ENCODE measurements at places on chromosomes 12 and 14.

DNA sequence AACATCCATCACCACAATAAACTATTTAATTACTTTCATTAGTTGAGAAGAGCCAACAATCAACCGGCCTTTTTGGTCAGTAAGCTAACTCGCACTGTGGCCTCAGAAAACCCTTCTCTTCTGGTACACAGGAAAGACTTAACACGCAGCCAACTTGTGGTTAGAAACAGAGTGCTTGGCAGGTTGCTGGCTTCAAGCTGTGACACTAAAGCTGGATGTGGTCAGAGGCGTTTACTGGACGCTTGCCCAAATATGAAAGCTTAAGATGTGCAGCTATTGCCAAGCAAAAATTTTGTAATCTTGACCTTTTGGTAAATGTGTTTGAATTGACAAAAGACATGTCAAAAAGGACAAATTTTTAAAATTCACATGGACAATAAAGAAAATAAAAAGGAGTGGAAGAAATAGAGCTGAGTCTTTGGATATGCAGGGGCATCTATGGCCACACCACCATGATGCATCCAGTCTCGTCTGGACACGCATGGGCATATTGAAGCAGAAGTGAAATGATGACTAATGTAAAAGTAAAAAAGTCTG, 2.6 kb upstream of the KLRK1 start:
- no peaks in the 10 kb centered on the region for H3K27me3 ChIP-seq
- no peak for DNase-seq
- no peak overlapping the region for H3K4me3 ChIP-seq
- no peaks in the 10 kb centered on the region for H3K4me1 ChIP-seq
- H3K36me3 ChIP-seq, result no peaks in the 10 kb centered on the region
- no peak overlapping the region for H3K27ac ChIP-seq

DNA sequence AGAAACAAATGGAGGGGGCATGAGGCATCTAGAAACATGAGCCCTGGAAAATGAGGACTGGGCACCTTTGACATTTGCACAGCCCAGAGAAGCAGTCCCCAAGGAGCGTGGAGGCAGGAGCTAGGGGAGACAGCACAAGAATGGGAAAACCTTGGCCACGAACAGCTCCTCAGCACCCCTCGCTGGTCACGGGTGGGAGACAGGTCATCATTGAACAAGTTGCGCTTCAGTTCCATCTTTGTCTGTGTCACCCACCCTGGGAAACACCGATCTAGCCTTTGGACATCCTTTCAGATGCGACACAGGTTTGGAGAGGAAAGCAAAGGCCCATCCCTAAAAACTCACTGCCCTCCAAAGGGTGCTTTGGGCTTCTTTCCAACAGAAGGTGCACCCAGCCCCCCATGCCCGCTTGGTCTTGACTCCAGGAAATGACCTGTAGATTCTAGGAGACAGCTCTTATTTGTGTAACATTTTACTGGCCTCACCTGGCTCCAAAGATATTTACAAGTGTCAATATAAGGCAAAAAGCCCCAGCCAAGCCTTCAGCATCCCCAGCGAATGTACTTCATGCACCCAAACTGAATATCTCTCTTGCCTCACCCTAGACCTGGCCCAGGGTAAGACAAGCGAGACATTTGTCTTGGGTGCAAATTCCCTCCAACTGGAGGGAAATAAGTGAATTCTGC, 28.8 kb upstream of the CLMN start:
- DNase-seq, result no peak
- no peak overlapping the region for H3K27ac ChIP-seq
- no peak overlapping the region for H3K4me3 ChIP-seq
- H3K27me3 ChIP-seq, result no peaks in the 10 kb centered on the region
- no peaks in the 10 kb centered on the region for H3K4me1 ChIP-seq
- no peaks in the 10 kb centered on the region for H3K36me3 ChIP-seq

DNA sequence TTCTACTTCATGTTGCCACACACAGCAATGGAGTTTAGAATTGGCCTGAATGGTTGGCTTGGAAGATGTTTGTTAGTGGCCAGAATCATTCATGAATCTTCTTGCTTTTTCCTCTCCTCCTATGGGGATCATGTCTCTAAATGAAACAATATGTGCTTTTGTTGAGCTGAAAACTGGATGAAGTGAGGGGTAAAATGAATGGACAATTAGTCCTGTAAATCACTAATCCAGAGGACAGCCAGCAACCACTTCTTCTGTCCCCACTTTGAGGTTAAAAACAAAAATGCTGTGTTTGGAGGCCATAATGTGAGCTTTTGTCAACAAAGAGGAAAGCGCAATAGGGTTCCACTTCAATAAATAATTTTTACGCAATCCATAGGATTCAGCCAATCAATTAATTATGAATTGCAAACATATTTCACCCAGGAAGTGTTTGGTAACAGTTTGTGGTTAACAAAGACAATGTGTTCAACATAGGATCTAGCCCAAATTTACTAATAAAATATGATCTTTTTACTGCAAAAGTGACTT, 30.3 kb upstream of the AMIGO2 start:
- no peaks in the 10 kb centered on the region for H3K27me3 ChIP-seq
- no peaks in the 10 kb centered on the region for H3K4me1 ChIP-seq
- no peak overlapping the region for H3K27ac ChIP-seq

GRCh38 chr12:121580959-121581685, at the start of gene KDM2B:
TSS of gene KDM2B (minus strand) at chr12:121581023. CDS start at chr12:121580911, 112 bp downstream.
- DNase-seq, result no peak
- H3K27ac ChIP-seq, result peak within 1 kb of the TSS; percentile 2
- no peaks in the 10 kb centered on the region for H3K27me3 ChIP-seq

- H3K36me3 ChIP-seq, result no peaks in the 10 kb centered on the region
- no peak overlapping the region for H3K27ac ChIP-seq
- H3K4me1 ChIP-seq, result no peaks in the 10 kb centered on the region
These were observed 37.7 kb upstream of the DUSP6 start for GRCh38 chr12:89389755-89390661.

DNA sequence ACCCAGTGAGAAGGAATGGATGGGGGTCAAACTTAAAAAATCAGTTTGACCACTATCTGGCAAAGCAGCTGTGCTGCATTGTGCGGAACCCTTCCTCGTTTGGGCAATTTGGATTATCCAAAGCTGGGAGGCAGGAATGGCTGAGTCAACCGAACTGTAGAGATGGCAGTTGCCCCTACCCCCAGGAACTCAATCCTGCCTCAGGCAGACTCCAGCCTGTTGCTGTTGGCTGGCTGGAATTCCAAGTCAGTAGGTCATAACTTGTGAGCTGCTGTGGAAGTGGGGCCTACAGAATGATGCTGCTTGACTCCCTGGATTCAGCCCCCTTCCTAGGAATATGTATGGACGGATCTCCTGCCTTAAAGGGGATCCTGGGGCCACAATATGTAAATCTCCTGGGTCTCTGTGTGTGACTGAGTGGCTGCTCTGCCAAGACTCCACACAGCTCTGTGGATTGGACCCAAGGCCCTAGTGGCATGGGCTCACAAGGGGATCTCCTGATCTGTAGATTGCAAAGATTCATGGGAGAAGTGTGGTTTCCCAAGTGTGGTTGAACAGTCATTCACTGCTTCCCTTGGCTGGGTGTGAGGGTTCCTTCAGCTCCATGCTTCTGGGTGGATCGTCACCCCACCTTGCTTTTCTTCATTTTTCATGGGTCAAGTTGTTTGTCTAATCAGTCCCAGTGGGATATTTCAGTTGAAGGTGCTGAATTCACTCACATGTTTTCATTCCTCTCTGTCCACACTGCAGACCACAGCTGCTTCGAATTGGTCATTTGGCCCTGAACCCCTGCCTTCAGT, 19.2 kb downstream of the LUM start:
- no peak overlapping the region for H3K27ac ChIP-seq
- no peaks in the 10 kb centered on the region for H3K36me3 ChIP-seq
- no peak overlapping the region for H3K4me3 ChIP-seq
- H3K4me1 ChIP-seq, result no peaks in the 10 kb centered on the region

- H3K36me3 ChIP-seq, result no peaks in the 10 kb centered on the region
- H3K27me3 ChIP-seq, result no peaks in the 10 kb centered on the region
- DNase-seq, result peak; percentile 66
- H3K4me3 ChIP-seq, result no peak overlapping the region
- H3K4me1 ChIP-seq, result peaks cover 6% of the 10 kb centered on the region
These were observed 12.0 kb downstream of the MGP start for GRCh38 chr12:14873440-14874185.

DNA sequence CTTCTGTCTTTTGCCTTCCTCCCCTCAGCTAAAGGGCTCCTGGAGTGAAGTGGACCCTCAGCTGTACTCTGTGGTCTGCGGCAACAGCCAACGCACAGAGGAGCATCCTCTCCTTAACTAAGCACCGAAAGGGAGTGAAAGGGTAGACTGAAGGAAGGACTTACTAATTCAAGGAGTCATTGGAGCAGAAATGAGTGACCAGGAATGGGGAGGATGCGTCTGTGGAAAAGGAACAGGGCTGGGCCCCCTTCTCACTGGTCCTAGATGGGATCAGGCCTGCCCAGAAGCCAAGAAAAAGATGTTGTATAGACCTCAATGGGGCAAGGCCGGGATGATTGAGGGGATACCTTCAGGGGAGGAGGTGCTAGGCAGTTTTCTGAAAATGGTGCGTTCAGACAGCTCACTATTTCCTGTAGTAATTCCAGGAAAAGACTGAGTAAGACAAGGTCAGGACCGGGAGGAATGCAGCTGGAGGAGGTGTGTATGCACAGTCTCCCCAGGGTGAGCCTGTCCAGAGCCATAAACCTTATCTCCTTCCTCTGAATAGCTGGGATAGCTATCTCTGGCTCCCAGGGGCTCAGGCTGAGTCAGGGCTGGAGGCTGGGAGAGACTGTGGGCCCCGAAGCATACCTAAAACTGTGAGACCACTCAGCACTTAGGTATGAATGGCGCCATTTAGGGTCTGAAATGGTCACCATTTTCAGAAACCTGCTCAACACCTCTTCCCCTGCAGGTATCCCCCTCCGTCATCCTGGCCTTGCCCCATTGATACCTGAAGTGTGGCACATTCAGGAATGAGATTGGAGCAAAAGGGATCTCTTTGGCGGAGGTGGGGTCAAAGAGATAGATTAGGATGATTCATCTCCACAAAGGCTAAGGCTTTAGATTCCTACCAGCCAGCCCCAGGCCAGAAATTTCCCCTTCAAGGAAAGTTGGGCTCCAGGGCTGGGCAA, 20.2 kb upstream of the KRT8 start:
- H3K36me3 ChIP-seq, result no peaks in the 10 kb centered on the region
- H3K27ac ChIP-seq, result no peak overlapping the region
